ENCODE measurements at places on chromosomes 1 and 21. TPM values are rescaled to one million over a fixed set of nuclear protein-coding genes. Genes with fewer than 3 reads are reported as not detected.

- no peaks in the 10 kb centered on the region for H3K27me3 ChIP-seq
- DNase-seq = no peak
- no peak overlapping the region for H3K4me3 ChIP-seq
These were observed 100.5 kb upstream of the S1PR1 start for GRCh38 chr1:101136271-101136670.

DNA sequence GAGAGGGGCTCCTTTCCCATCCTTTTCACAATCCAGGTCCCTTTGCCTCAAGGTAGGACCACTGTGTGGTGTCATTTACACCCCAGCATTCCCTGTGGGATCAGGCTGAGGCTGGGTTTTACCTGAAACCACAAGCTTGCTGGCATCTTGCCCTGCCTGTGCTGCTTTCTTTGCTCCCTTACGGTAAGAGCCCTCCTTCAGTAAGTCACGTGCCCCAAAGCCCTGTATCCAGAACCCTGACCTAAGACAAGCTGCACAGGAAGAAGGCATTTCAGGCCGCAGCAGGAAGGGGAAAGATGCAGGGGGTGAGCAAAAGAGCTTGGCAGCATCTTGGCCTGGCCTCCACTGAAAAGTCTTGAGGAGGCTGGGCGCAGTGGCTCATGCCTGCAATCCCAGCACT lies 58.4 kb downstream of the KLHDC7A start:
- no peaks in the 10 kb centered on the region for H3K36me3 ChIP-seq
- no peak overlapping the region for H3K27ac ChIP-seq
- no peak for DNase-seq
- H3K4me3 ChIP-seq = no peak overlapping the region

TNFSF4 gene
- 2.1 TPM for total RNA-seq

KRTAP13-2 gene
- total RNA-seq = not detected
